Activated naive CD8-positive, alpha-beta T cell treated with anti-CD3 and anti-CD28 coated beads, Interleukin-2, amount 10 ng/mL, durations not matched to agents 7 days and 5 days (primary cell): ENCODE measurements at places on chromosomes 3 and 15. TPM values are rescaled to one million over a fixed set of nuclear protein-coding genes. Genes with fewer than 3 reads are reported as not detected.

DNA sequence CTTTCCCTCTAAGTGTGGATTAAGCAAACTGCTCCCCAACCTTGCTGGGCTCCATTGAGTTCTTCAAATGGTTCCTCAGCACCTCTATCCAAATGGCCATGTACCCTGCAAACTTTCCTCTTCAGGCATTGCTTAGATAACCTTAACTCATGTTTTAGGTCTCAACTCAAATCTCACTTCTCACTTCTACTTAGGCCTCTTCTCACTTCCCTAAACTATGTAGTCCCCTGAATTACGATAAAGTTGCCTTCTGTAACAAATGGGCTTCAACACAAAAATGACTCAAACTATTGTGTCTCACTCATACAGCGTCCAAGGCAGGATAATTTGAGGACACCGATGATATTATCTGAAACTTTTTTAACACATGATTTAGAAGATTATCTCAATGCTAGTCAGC lies 62.4 kb upstream of the STAC start:
- no peaks in the 10 kb centered on the region for H3K4me1 ChIP-seq
- no peak overlapping the region for H3K27ac ChIP-seq
- H3K4me3 ChIP-seq: no peak overlapping the region
- DNase-seq: no peak
- no peaks in the 10 kb centered on the region for H3K27me3 ChIP-seq
- no peaks in the 10 kb centered on the region for H3K36me3 ChIP-seq

DNA sequence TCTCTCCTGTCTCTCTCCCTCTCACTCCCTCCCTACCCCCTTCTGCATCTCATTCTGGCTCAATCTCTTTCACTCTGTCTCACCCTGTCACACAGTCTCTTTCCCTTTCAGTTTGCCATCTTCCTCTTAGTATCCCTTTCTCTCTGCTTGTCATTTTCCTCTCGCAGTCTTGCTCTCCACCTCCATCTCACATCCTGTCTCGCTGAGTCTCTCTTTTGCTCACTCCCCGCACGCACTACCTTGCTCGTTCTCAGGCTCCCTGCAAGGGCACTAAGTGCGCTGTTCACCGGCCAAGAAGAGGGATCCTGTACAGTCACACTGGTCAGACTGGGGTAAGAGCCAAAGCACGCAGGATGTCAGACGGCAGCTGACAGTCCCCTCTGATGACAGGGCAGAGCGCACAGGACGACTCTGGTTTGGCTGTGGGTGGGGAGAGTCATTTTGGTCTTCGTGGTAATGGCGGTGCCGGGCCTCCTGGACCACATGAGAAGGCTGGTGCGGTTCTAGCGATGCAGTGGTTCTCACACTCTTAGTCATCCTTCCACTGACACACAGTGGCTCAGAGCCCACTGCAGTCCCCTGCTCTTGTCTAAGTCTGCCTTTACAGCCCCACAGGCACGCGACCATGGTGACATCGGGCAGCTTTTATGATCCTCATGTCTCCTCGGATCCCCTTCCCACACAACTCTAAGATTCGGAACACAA lies 356.8 kb downstream of the FOXP1 start:
- no peaks in the 10 kb centered on the region for H3K27me3 ChIP-seq
- H3K4me3 ChIP-seq: peak overlapping the region; percentile 91
- peak; percentile 89 for DNase-seq
- peak overlapping the region; percentile 94 for H3K27ac ChIP-seq
- peaks cover 56% of the 10 kb centered on the region for H3K4me1 ChIP-seq

- no peak overlapping the region for H3K4me3 ChIP-seq
- H3K27ac ChIP-seq: no peak overlapping the region
- DNase-seq: peak; percentile 42
- H3K4me1 ChIP-seq: no peaks in the 10 kb centered on the region
- no peaks in the 10 kb centered on the region for H3K36me3 ChIP-seq
Observed at GRCh38 chr3:139797724-139798343, 120.1 kb upstream of the NMNAT3 start.

Gene LMAN1L
- total RNA-seq: 0.37 TPM

Gene RTP4
- 16.9 TPM for total RNA-seq

Gene CFAP92
- not detected for total RNA-seq
